Stimulated activated CD4-positive, alpha-beta T cell treated with anti-CD3 and anti-CD28 coated beads, TNF-alpha, amount 100 ng/mL, for 24 hours (primary cell): ENCODE measurements at places on chromosomes 7 and 10.

DNA sequence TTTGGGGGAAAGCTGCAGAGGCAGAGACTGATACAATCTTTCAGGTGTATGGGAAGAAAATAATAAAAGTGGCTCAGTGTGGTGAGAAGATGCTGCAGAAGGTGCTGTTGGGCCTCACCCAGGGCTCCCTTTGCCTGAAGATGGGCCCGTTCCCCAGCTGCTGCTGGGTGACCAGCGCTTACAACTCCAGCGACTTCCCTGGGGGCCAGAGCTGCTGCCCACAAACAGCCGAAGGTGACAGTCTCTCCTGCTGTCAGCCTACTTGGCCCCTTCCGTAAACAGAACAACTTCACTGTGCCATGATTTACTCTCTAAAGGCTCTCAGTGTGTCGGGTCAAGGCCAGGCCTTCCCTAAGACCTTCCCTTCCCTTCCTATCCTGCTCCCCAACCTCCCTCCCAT, 93.6 kb upstream of the PCBD1 start:
- DNase-seq: no peak

DNA sequence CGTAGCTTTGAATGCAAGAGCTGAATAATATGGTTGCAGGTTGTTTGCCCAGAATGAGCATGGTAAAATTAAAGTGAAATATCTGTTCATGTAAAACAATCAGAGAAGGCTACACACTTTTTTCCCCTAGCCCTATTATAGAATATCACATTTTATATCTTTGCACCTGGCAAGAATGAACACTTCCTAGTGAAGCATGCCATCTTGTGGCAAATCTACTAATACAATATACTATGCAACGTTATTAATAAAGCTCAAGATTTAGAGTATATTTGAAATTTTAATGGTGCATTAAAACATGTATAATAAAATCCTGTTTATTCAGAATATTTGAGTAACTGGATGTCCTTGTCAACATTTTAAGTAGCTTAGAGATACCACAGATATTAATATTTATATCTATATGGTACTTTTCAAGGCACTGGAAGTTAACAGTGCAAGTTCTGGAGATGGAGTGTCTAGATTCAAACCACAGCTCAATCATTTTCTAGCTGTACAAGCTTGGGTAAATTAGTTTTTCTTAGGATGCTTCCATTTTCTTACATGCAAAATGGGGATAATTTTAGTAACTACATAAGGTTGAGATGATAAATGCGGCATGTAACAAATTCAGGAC, 643.1 kb upstream of the SEMA3D start:
- no peak for DNase-seq

DNA sequence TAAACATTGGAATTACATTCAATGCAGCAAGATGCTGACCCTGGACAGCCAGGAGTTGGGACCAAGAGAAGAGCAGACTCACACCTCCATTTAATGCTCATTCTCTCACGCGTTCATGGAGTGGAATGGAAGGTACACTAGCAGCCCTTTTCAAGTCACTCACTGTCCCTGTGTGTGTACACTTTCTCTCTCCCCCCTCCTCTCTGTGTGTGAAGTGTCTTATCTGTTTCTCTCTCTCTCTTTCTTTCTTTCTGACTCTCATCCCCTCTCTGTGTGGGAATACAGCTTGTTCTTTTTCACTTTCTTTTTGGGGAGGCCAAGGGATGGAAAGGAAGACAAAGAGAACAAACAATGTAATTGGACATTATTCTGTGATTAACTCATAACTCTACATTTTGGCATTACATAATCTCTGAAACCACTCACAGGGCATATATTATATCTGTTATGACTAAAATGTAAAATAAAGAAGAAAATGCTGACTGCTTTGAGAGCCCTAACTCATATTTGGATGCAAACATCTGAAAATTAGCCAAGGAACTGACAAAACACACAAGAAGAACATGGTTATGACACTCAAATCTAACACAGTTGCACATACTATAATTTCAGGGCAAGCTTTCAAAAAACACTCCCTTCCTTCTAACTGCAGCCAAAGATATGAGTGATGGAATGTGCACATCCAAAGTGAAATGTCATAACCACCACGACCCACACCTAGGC, 188.8 kb downstream of the PARD3 start:
- no peak for DNase-seq

DNA sequence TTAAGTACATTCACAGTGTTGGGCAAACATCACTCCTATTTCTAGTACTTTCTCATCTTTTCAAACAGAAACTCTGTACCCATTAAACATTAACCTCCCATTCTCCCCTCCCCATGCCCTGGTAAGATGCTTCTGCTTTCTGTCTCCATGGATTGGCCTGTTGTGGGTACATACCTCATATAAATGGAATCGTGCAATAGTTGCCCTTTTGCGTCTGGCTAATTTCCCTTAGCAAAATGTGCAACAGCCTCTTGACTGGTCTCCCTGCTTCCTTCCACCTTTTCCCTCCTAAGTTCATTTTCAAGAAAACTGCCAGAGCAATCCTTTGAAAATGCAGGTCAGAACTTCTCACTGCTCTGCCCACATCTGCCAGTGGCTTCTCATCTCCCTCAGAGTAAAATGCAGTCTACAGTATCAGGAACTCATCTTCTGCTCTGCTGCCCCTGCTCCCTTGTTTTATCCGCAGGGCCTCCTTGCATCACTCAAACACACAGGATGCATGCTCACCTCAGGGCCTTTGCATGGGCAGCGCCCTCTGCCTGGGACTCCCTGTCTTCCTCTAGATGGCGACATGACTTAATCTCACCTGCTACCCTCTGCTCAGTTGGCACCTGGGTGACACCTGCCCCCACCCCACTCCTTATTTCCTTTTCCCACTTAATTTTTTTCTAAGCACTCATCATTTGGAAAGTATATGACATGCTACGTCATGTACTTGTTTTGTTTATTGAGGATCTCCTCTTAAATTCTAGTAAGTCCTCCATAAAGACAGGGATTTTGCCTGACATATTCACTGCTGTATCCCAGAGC, 44.3 kb upstream of the ECHDC3 start:
- DNase-seq: no peak

GRCh38 chr7:111229916-111230315, 139.0 kb downstream of the LRRN3 start:
- no peak for DNase-seq

DNA sequence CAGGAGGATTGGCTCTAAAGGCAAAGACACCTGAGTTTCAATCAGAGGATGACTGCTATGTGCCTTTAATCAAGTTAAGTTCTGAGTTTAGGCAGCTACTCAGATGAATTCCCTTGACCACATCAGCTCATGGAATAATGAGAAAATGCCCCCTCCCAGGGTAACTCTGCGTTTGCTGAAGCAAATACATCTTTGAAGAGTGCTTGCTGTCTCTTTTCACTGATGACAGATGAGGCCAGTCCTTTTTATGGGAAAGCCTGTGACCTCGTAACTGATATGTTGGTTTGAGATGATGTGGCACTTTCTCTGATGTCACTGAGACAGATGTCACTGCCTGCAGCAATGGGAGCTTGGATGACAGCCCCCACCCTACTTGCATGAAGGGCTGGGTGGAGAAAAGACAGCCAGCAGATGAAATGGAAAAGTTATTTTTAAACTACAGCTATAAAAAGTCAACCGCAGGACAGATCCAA, 43.7 kb upstream of the DGKI start:
- no peak for DNase-seq

- DNase-seq: no peak
These were observed 171.9 kb downstream of the GRID1 start for GRCh38 chr10:86194684-86195083.

GRCh38 chr7:147912946-147913638, 677.5 kb upstream of the C7orf33 start:
- no peak for DNase-seq

- no peak for DNase-seq
These were observed 32.9 kb upstream of the SDK1 start for GRCh38 chr7:3267966-3268690.

GRCh38 chr7:4444106-4444505, 238.0 kb upstream of the FOXK1 start:
- no peak for DNase-seq

GRCh38 chr10:3452683-3453361, 280.2 kb upstream of the PITRM1 start:
- DNase-seq: no peak

GRCh38 chr10:59891349-59891748, 15.0 kb downstream of the CCDC6 start:
- DNase-seq: no peak

DNA sequence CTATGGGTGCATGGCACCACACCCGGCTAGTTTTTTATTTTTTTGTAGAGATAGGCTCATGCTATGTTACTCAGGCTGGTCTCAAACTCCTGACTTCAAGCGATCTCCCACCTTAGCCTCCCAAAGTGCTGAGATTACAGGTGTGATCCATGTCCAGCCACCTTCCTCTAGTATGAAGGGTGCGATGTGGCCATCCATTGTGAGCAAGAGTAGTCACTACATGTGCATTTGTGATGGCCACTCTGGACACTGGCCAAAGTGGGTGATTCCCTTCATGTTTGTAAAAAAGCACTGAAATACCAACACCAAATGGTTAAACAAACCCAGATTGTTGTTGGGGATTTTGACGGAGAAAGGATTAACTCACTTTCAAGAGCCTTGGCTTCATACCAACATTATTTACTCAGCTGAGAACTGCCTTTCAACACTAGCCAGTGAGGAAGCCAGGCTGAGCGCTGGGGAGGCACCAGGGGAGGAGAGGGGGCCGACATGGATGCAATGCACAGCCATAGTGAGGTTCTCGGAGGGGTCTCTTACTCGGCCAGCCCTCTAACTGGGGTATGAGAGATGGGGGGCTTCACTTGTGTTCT, 198.1 kb upstream of the LYZL2 start:
- no peak for DNase-seq

DNA sequence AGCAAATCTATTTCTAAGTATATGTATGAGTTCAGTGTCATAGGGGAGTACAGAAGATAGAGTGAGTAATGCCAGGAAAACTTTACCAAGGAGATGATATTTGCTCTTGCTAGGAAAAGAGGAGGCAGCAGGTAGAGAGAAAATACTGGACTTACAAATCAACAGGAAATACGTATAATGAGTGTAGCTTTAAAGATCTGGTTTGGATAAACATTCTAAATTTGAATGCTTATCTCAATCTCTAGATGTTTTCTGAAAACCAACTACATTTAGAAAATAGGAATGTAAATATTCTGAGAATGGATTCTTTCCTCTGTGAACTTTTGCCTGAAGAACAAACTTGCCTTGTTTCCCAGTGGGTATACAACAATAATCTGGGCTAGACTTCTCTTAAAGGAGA, 46.9 kb upstream of the GNAI1 start:
- no peak for DNase-seq

DNA sequence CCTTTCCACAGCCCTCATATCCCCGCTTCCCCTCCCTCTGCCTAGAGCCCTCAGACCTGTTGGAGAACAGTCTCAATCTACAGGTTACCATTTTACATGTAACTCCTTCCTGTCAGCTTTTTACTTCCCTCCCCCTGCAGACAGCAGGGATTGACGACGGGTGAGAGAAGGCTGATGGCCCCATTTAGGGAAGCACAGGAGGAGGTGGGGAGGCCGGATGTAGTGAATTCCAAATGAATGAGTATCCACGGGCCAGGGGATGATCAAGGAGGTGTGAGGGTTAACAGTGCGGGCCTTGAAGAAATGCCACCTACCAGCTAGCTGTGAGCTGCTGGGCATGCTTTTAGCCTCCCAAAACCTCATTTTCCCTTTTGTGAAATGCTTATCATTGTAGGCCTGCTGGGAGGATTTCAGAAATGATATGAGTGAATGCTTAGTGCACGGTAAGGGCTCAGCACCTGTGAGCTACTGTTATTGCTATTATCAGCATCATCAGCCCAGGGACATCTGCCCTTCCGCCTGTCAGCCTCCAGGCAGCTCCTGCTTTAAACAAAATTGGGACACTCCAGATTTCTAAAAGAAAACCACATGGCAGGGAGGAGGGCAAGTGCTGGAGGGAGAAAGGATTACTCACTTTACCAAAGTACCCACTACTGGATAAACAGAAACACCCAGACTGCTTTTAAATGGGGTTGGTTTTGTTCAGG, 6.5 kb upstream of the NANOS1 start:
- no peak for DNase-seq

DNA sequence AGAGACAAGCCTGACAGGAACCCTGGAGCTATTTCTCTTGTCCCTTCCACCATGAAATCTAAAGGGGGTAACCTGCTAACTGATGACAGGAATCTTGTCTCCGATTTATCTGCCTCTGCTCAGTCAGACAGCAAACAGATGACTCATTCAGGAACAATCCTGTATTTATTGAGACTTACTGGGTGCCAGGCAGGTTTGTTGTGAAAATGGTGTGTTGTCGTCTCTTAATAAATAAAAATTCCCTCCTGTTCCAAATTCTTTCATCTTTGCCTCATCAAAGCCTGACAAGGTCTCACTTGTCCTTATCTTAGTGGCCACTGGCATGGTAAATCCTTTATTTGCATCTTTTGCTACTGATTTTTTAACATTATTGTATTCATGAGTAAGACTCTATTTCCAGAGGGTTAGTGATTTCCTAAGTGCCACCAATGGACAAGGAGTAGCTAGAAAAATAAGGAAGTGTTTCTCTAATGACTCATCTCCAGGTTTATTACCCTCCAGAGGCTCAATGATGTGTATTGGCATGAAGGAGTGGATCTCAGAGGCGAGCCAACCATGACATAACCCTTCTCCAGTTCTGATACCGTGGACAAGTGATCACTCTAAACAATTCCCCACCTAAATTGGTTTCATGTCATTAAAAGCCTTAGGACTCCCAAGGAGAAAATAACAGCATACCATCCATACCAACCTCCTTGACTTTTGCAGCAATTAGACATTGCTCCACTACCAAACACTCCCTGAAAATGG, 724.0 kb downstream of the GRID1 start:
- DNase-seq: no peak

- DNase-seq: no peak
These were observed 7.9 kb downstream of the NUDT13 start for GRCh38 chr10:73117976-73118743.

GRCh38 chr10:103921248-103921647, 3.3 kb upstream of the STN1 start:
- DNase-seq: no peak

DNA sequence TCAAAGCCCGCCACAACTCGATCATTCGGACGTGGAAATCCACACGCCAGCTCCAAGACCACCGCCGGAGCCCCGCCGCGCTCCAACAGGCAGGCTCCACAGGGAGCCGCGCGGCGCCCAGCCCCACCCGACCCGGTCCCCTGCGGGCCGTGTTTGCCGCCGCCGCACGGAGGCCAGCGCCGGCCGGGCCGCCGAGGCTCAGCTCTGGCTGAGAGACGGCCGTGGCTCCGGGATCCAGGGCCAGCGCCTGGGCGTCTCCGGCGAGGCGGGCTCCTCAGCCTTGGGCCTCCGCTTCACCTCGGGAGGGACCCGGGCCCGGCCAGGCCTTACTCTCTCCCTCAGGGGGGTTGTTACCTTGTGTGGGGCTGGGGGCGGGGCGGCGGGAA, 333 bp downstream of the SMNDC1 start:
- no peak for DNase-seq

DNA sequence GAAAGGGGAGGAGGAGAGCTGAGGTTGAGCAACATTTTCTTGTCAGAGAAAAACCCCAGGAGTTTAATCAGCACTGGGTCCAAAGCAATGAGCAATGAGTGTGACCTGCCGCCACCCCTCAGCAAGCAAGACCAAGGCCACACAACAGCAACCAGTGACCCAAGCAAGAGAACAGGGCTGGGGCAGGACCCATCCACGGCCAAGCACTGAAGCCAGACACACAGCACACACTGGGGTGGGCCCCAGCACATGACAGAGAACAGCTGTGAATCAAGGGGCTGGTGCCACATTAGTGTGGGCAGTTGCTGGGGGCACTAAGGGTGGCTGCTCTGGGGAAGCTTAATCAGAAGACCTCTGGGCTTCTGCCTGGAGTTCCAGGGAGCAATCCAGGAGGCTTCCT, 16.2 kb downstream of the TMEM72 start:
- no peak for DNase-seq
